ENCODE measurements at places on chromosomes 5 and 9. TPM values are rescaled to one million over a fixed set of nuclear protein-coding genes. Genes with fewer than 3 reads are reported as not detected.
A peak's percentile ranks its signal among the peaks of the same experiment; 100 is the strongest.

The COL5A1 gene
- 12.8 TPM for total RNA-seq

The PLAC8L1 gene
- total RNA-seq, result not detected

The DNM1 gene
- total RNA-seq, result 33.5 TPM

The CTNND2 gene
- not detected for total RNA-seq

DNA sequence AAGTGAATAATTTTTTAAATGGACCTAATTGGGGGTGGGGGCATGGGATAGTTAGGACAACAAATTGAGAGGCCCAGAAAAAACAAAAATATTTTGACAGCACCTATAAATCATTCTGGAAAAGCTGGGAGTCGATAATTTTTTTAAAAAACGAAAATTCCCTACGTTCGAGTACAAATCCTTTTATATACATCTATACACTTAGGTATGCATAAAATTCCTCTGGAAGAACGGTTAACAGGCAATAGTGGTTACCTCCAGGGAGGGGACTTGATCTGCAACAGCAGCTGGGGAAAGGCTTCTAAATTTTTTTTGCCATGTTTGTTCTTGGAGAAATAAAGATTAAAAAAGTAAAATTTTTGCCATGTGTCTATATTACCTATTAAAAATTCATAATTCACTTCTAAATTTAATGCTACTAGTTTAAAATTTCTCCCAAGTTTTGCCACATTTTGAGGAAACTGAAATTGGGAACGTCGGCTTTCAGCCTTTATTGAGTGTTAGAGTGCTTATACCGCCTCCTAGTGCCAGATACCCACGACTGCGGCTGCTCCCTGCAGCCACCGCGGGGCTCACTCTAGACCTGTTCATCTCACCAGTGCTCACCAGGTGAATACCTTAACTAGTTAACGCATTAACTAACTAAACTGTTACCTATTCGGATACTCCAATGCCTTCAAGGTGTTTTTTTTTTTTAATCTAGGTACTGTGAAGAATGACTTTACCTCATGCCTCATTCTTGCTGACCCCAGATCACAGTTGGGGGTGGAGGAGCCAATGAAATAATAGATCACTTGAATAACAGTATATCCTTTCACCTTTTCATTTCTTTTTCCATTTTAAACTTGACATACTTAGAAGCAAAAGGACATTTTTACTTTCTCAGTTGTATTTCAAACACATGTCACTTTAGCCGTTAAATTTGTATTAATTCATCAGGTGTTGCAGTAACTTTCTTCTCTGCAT, 1.8 kb upstream of the BHMT start:
- no peak for DNase-seq

GRCh38 chr9:78566948-78567675, 270.2 kb downstream of the PSAT1 start:
- DNase-seq, result peak; percentile 96

Measured in renal cortical epithelial cell (primary cell).